Lung microvascular endothelial cell (primary cell): ENCODE measurements at places on chromosomes 12 and 14. TPM values are rescaled to one million over a fixed set of nuclear protein-coding genes. Genes with fewer than 3 reads are reported as not detected.

- DNase-seq, result no peak
Measured at GRCh38 chr12:726281-727140, 25.9 kb upstream of the WNK1 start.

Gene TAS2R46
- 0.65 and 0.79 TPM in 2 replicates for total RNA-seq

DNA sequence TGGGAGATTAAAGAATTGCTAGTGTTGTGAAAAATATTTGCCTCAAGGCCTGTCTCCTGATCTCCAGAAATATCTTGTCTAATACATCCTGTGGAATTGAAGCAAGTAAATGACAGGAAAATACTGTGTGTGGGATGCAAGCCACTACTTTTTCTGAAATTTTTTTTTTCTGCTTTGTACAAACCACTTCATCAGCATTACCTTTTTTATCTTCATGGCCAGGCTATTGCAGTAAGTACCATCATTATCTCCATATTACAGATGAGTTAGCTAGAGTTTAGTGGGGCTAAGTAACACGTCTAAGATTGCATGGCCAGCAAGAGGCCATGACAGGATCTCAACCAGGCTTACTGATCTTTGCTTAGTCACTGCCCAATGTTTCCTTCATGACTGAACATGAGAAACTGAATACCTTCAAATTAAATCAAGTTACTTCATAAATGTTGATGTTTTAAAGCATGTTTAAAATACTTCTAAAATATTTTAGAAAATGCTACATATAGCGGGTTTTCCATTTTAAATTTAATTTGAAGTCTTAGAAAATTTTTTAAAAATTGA is 273.7 kb downstream of the SLC6A15 start:
- no peak for DNase-seq

- no peak for DNase-seq
Measured at GRCh38 chr12:124191024-124191359, 103.9 kb upstream of the RFLNA start.

Gene FAM181A
- not detected in 2 replicates for total RNA-seq

- no peak for DNase-seq
Measured at GRCh38 chr14:59241121-59241520, 52.7 kb downstream of the DAAM1 start.

GRCh38 chr12:97425802-97426491 is 36.7 kb upstream of the RMST start:
- DNase-seq, result no peak

DNA sequence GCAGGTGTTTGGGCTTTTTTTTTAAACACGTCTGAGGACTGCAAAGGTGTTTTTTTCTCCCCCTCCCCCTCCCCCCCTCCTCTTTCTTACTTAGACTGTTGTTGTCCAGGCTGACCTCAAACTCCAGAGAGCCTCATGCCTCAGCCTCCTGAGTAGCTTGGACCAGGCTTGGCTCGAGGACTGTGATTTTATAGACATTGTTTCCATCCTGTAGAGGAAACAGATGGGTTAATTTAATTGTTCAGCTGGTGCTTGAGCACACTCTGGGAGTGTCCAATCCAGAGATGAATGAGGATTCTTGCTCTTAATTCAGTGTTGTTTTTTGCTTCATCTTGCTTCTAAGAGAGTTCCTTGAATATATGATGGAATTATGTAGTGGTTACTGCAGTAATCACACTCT is 42.1 kb downstream of the RASSF3 start:
- DNase-seq, result peak; percentile 29

Gene RASAL1
- total RNA-seq, result not detected in 2 replicates

- DNase-seq, result no peak
Measured at GRCh38 chr14:83924259-83924658, 1605.7 kb upstream of the FLRT2 start.

Gene NACA
- 1,015 and 1,336 TPM in 2 replicates for total RNA-seq

DNA sequence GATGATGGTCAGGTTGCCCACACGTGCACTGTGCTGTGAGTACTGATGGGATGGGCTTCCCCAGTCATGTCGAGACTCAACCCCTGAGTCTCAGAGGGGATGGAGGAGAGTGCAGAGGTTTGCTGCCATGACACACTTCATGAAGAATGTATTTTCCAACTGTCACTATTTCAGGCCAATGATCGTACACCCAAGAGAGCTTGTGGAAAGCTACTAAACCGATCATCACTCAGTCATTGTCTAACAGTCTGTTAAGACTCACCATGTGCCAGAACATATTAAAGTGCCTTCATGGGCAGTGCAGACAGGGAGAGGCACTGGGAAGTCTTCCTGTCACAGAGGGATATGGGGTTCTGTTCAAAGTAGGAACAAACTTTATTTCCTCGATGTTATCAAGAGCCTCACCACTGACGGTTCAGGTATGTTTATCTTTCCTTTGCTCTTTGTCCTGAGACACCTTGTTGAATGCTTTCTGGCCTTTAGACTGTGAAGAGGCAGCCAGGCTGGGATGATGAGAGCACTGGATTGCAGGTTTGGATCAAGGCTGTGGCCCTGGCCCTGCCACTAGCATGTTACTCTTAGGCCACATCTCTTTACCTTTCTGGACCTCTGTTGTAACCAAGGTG is 41.6 kb upstream of the NTF3 start:
- DNase-seq, result no peak

DNA sequence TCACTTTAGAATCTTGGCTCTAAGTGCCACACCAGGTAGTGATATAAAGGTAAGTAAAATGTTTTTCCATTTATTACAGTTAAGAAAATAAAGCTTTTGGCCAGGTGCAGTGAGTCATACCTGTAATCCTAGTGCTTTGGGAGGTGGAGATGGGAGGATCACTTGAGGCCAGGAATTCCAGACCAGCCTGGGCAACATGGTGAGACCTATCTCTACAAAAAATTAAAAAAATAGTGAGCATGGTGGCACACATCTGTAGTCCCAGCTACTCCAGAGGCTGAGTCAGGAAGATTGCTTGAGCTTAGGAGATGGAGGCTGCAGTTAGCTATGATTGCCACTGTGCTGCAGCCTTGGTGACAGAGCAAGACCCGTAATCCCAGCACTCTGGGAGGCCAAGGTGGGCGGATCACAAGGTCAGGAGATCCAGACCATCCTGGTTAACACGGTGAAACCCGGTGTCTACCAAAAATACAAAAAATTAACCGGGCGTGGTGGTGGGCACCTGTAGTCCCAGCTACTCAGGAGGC is 5.0 kb downstream of the FANCM start:
- DNase-seq, result no peak

DNA sequence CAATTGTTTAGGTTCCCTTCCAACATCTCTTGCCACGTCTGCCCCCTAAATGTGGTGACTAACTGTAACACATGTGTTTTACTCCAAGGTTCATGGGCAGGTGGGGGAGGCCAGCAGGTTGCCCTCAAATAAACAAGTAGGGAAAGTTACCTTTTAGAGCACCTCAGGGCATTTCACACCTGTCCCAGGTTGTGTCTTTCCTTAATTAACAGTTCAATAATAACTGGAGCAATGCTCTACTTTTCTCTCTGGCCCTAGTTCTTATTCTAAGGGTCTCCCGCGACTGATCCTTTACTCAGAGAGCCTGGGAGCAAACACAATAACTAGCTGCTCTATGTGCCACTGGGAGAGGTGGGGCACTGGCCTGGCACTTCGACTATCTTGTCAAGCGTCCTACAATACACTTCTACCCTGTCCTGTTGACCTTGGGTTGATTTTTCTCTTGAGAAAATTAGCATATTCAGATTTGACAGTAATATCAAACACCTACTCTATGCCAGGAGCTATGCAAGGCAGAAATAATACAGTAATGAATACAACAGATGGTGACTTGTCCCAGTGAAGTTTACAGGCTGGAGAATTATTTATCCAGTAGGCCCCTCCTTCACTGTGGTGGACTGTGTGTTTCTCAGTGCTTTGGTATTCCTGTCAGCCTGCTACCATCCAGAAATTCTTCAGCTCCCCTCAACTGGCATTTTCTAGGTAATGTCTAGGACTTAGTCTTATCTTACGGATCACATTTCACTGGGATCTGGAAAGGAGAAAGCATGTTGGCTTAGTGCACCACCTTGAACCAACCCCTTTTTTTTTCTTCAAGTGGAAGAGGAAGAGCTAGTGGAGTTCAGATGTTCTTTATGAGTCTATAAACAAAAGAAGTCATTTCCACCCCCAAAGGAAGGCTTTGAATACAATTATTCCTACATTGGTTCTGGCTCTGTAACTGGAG is 202.6 kb downstream of the CRADD start:
- DNase-seq, result peak; percentile 17

DNA sequence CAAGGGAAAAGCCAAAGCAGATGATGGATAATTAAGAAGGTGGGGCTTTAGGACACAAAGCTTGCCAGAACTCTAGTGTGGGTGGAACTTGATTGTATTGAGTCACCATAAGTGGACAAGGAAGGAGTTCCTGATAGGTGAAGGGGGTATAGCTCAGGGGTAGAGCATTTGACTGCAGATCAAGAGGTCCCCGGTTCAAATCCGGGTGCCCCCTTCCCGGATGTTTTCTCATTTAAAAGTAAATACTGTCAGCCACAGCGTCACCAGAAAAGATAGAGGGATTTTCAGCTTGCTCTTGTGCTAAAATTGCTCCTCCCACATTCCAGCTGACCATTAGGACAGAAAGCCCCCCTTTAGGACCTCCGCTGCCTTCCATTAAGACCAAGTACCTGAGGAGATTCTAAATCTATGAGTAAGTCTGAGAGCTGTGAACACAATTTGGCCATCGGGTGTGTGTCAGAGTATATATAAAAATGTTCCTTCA is 36.6 kb downstream of the DCAF4 start:
- peak; percentile 51 for DNase-seq

DNA sequence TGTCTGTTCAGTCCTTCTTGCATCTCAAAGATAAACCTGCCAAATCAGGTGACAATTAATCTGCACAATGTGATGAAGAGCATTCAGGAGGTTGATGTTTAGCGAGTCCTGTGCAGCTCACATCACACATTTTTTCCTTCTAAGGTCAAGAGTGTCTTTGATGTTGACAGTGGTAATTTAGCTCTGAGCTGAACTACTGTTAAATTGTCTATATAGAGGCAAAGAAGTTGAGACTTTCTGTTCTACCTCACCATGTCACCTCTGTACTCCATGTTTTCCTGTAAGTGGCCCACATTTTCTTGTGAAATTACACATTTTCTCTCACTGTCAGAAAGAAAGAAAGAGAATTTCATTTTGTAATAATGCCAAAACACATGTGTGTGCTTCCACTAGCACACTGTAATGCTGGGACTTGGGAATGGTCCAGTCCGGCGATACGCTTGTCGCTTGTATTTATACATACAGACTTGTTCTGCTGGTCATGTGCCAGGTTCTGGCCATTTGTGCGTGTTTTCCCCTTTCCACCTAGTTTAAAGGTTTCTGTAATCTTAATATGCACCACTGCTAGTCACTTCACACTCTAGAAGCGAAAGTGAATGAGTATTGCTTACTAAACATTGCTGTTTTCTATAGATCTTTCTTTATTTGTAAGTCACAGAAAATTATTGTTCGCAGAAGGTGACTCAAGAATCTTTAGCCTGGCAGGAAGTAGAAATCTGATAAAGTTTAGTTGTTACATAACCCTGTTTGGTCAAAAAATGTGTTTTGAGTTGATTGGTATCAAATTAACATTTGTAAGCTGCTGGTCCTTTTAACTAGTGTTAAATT is 328.9 kb downstream of the TMTC2 start:
- peak; percentile 44 for DNase-seq
